Stimulated activated CD4-positive, alpha-beta T cell treated with anti-CD3 and anti-CD28 coated beads, TNF-alpha, amount 100 ng/mL, for 24 hours (primary cell): ENCODE measurements at places on chromosomes 4 and X.

DNA sequence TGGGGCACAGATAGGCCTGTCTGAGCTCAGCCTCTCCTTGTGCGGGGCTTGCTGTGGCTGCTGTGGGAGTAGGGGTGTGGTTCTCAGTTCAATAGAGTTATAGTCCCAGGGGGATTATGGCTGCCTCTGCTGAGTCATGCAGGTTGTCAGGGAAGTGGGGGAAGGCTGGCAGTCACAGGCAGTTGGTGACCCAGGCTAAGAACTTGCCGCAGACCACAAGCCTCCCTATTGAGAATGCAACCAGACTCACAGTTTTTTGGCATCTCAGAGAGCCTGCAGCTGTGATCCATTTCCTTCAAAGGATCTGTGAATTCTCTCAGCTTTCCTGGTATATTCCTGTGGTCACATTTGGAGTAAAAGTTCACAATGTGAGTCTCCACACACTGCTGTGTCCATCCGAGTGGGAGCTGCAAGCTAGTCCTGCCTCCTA lies 364.9 kb downstream of the ZNF674 start:
- no peak for DNase-seq

GRCh38 chr4:112848911-112849310 lies 200.5 kb upstream of the ANK2 start:
- no peak for DNase-seq

- DNase-seq = no peak
Observed at GRCh38 chr4:95985791-95986550, 146.1 kb downstream of the PDHA2 start.

DNA sequence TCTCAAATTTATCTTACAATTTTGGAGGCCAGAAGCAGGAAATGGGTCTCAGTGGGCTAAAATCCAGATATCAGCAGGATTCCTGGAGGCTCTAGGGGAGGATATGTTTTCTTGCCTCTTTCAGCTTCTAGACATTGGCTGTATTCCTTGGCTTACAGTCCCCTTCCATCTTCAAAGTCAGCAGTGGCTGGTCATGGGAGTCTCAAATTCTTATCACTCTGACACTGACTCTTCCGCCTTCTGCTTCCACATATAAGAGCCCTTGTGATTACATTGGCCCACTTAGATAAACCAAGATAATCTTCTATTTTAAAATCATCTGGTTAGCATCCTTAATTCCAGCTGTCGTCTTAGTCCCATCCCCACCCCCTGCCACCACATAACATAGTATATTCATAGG lies 113.0 kb downstream of the PCDH7 start:
- no peak for DNase-seq

DNA sequence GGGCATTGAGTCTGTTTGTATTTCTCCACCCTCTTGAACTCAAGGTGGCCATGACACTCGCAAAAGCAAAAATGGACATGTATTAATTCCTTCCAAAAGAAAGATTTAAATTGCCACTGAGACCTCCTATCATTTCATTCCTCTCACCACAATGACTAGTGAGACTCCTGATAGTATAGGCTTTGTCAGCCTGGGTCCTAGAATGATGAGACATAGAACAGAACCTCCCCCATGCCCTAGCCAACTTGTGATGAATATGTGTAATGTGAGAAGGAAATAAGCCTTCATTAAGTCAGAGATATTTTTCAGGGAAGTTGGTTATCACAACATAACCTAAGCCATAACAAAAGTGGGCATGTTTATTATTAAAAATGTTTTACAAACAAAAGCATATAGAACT lies 62.5 kb downstream of the ASB9 start:
- no peak for DNase-seq

- no peak for DNase-seq
Observed at GRCh38 chrX:11346121-11346682, 53.0 kb downstream of the AMELX start.

- DNase-seq = no peak
Observed at GRCh38 chrX:18885328-18886004, 98.4 kb downstream of the PHKA2 start.

- DNase-seq = no peak
Observed at GRCh38 chr4:182642831-182643230, 274.4 kb downstream of the DCTD start.

DNA sequence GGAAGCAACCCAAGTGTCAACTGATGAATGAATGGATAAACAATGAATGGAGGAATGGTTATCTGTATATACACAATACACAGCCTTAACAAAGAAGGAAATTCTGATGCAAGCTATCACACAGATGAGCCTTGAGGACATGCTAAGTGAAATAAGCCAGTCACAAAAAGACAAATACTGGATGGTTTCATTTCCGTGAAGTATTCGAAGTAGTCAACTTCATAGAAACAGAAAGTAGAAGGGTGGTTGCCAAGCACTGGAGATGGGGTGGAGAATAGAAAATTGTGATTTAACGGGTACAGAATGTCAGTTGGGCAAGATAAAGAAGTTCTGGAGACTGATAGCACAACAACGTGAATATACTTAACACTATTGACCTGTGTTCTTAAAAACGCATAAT lies 28.2 kb downstream of the CENPU start:
- DNase-seq = no peak

GRCh38 chr4:48484494-48485168 lies 1.5 kb downstream of the SLC10A4 start:
- no peak for DNase-seq

DNA sequence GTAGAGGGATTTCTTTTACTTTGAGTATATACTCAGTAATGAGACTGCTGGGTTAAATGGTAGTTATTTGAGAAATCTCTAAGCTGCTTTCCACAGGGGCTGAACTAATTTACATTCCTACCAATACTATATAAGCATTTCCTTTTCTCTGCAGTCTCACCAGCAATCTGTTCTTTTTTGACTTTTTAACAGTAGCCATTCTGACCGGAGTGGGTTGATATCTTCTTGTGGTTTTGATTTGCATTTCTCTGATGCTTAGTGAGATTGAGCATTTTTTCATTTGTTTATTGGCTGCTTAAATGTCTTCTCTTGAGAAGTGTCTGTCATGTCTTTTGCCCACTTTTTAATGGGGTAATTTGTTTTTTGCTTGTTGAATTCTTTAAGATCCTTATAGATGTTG lies 43.3 kb downstream of the SPCS3 start:
- no peak for DNase-seq
